ENCODE measurements at places on chromosomes 5 and 9. TPM values are rescaled to one million over a fixed set of nuclear protein-coding genes. Genes with fewer than 3 reads are reported as not detected.

Gene ORM2
- total RNA-seq: 0.77 TPM

Gene GRIN3A
- total RNA-seq: 0.03 TPM

Gene GAPT
- not detected for total RNA-seq

Gene NUTM2F
- total RNA-seq: not detected

Gene GLRA1
- not detected for total RNA-seq

Gene MRPS2
- total RNA-seq: 33.5 TPM

Gene TMEM215
- total RNA-seq: not detected

Gene KCNV2
- not detected for total RNA-seq

Gene CAMSAP1
- total RNA-seq: 24.8 TPM

Gene IFNK
- total RNA-seq: not detected

Gene TOPORS
- 21.2 TPM for total RNA-seq

Gene FOXD4
- 0.23 TPM for total RNA-seq

Gene PCDHGA11
- total RNA-seq: 0.39 TPM

Gene TXNDC8
- total RNA-seq: not detected

Gene TRPM6
- 0.05 TPM for total RNA-seq

Gene STK32A
- not detected for total RNA-seq

Gene MARCOL
- total RNA-seq: not detected

Gene C9orf153
- total RNA-seq: not detected

Gene IFNA21
- not detected for total RNA-seq

Gene PCDHGA5
- total RNA-seq: 0.67 TPM

Gene CD74
- 12.7 TPM for total RNA-seq

Gene DNAJA1
- 246 TPM for total RNA-seq

Gene GRIA1
- not detected for total RNA-seq

Gene SAXO1
- not detected for total RNA-seq

Gene PCDHAC1
- 0.59 TPM for total RNA-seq

Gene PCDHA1
- total RNA-seq: not detected

Gene ST8SIA4
- 0.41 TPM for total RNA-seq

Gene ZNF462
- total RNA-seq: 34.8 TPM

Gene GRXCR2
- not detected for total RNA-seq

Gene FRMD3
- total RNA-seq: 14.5 TPM

Gene PPP3R2
- not detected for total RNA-seq

Gene TAF11L5
- total RNA-seq: not detected

Gene GKAP1
- 5.2 TPM for total RNA-seq

Gene ISL1
- 0.36 TPM for total RNA-seq

Gene PCDHB2
- total RNA-seq: 12.8 TPM

Gene ACOT12
- 0.74 TPM for total RNA-seq

Gene OR1J2
- total RNA-seq: not detected
